NCI-H526 treated with DMSO at 0.1 percent for 48 hours (cell line): ENCODE measurements at places on chromosomes 12 and 14.
A peak's percentile ranks its signal among the peaks of the same experiment; 100 is the strongest.

DNA sequence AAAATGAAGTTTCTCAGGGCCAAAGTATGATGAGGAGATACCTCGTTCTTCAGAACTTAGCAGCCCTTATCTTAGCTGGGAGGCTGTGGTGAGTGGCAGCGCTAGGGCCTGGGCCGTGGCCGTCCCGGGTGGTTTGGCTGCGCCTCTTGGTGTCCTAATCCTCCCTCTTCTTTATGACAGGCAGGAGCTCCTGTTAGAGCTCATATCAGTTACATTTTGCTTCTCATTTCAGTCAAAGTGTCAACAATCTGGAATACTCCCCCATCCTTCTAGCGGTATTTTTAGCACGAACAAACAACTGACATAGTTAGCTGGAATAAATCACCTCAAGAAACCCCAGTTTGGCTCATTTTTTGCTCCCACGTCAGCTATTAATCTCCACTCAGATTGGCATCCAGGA lies 188.8 kb downstream of the TTC7B start:
- DNase-seq, result no peak

GRCh38 chr14:33393231-33393894 lies 454.7 kb downstream of the NPAS3 start:
- DNase-seq, result peak; percentile 97

DNA sequence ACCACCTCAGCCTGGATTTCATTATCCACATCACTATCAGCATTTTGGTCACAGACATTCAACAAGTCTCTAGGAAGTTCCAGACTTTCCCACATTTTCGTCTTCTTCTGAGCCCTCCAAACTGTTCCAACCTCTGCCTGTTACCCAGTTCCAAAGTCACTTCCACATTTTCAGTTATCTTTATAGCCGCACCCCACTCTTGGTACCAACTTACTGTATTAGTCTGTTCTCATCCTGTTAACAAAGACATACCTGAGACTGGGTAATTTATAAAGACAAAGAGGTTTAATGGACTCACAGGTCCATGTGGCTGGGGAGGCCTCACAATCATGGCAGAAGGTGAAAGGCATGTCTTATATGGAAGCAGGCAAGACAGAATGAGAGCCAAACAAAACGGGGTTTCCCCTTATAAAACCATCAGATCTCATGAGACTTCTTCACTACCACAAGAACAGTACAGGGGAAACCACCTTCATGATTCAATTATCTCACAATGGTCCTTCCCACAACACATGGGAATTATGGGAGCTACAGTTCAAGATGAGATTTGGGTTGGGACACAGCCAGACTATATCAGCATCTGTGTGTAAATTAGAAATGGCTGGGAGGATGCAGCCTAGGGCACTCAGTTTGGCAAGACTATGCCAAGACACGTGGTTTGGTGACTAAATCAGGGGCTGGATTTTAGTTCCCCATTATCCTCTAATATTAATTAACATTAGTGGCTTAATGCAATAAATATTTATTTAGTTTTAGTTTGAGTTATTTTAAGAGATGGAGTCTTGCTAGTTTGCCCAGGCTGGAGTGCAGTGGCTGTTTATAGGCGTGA lies 16.2 kb upstream of the FUT8 start:
- DNase-seq, result no peak

DNA sequence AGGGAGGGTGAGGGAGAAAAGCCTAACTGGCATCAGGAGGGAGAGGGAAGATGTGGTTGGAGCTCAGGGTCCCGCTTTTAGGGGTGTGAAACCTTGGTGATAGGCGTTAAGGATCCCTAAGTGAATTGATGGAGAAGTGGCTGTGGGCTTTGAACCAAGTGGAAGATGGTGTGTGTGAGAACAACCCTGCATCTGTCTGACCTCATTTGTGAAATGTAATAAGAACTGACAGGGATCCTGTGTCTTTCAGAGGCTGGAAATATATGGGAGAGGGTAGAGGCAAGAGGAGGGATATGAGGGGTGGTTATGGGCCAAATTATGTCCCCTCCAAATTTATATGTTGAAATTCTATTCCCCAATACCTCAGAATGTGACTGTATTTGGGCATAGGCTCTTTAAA lies 63.8 kb upstream of the NRXN3 start:
- DNase-seq, result no peak

DNA sequence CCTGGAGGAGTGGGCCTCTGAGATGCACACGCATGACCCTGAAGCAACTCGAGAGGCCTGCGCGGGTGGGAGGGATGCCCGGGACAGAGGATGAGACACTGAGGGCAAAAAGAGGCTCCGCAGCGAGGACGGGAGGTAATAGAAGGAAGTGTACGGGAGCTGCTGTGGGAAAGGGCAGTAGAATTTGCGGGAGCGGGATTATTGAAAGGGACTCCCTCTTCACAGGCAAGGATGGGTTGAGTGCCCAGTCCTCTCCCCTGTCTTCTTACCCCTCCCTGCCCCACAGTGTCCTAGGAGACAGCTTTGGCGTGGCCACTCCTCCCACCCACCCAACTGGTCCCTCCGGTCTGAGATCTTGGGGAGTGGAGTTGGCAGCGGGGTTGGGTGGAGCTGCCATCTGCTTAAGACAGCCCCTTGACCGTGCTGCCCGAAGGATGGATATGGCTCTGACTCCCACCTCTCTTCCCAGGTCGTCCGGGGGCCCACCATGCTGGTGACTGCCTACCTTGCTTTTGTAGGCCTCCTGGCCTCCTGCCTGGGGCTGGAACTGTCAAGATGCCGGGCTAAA lies 15.7 kb upstream of the ESPL1 start:
- DNase-seq, result no peak

DNA sequence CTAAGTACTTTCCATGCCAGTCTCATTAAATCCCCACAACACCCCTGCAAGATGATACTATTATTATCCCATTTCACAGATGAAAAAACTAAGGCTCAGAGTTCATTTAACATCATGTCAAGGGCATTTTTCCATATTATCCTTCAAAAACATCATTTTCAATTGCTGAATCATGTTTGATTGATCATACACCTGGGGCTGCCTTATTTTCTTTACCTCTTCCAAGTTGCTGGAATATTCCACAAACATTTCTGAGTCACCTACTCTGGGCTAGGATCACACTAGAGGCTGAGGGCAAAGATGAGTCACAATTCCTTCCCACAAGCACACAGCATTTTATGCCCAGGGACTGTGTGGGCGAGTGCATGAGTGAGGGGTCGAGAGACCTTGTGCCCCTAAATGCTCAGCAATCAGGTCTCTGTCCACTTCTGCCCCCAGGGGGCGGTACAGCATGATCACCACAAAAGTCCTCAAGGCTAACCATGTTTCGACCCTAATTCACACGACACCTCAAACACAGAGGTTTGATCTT lies 14.1 kb upstream of the TMEM119 start:
- DNase-seq, result no peak

DNA sequence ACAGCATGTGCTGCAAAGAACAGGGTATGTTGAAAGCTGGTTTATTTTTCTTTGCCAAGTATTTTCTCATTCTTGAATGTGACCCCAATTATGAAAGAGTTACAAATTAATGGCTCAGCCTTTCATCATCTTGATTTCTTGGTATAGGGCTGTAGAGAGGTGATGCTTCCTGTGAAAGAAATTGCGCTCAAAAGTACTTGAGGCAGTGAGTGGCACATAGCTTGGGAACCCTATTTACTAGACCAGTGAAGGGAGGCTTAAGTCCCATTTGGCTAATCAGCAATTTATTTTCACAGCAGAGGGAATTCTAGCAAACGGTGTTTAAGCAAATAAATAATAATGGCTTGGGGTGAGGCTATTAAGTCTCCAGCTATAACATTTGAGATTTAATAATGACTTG lies 153.9 kb upstream of the MIS18BP1 start:
- DNase-seq, result no peak

- DNase-seq, result peak; percentile 43
These were observed 521 bp upstream of the PIP4K2C start for GRCh38 chr12:57590479-57590863.

- peak; percentile 56 for DNase-seq
These were observed 682 bp downstream of the KIAA0586 start for GRCh38 chr14:58428118-58428683.

GRCh38 chr12:41907021-41907420 lies 237.7 kb downstream of the GXYLT1 start:
- no peak for DNase-seq

- peak; percentile 9 for DNase-seq
These were observed 46.0 kb downstream of the SH2B3 start for GRCh38 chr12:111451649-111452129.

DNA sequence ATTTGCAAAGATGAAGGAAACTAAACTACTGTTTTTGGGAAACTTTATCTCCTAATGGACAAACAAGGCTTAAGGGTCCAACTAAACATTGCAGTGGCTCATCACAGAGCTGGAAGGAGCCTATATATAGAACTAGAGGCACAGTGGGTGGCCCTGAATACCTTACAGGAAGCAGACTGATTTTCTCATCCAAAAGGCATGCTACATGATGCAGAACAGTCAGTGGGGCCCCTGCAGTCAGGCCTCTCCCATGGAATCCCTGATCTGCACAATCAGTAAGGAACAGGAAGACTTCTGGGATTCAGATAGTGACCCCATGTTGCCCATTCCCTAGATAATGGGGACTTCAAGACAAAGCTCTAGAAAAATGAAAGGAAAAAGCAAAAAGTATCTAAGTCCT lies 1.9 kb upstream of the LLPH start:
- no peak for DNase-seq

- no peak for DNase-seq
These were observed 42.0 kb downstream of the CNTN1 start for GRCh38 chr12:40734276-40734675.

GRCh38 chr12:106757623-106758348 lies 16.7 kb upstream of the RIC8B start:
- DNase-seq, result no peak

- no peak for DNase-seq
These were observed 36.7 kb downstream of the PRICKLE1 start for GRCh38 chr12:42552822-42553221.

DNA sequence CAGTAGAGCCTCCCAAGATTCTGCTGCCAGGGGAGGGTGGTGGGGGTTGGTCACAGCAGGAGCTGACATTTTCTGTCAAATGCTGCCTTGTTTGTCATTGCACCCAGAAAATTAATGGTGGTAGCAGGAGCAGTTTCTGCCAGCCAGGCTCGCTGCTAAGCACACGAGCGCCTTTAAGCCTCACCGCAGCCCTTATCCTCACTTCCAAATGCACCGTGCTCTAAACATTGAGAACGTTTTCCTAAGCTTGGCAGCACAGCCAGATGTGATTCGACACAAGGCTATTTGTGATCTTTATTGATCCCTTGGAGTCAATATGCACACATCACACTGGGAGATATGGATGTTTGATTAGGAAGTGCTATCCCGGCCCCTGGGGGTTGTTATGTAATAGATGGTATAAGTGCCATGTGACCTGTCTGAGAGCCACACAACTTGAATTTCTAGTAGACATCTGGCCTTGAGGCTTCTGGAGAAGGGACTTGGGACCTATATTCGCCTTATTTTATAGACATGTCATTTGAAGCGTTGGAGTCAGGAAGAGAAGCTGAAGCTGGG lies 31.6 kb upstream of the BEGAIN start:
- no peak for DNase-seq
